ENCODE measurements at places on chromosomes 4 and X.
A peak's percentile ranks its signal among the peaks of the same experiment; 100 is the strongest.

GRCh38 chr4:181319629-181320028 lies 923.6 kb upstream of the TENM3 start:
- DNase-seq = no peak

GRCh38 chrX:9706421-9706820 lies 59.2 kb downstream of the GPR143 start:
- no peak for DNase-seq

- DNase-seq = no peak
Measured at GRCh38 chr4:73853246-73853704, at the start of gene PF4V1. PF4V1 (plus strand) TSS chr4:73853296; CDS start chr4:73853363, 67 bp downstream.

- DNase-seq = peak; percentile 1
Measured at GRCh38 chrX:84339507-84340364, 151.7 kb upstream of the RPS6KA6 start.

GRCh38 chr4:74018116-74018515 lies 19.6 kb upstream of the CXCL5 start:
- no peak for DNase-seq

- DNase-seq = no peak
Measured at GRCh38 chr4:117971403-117971802, 62.9 kb upstream of the NDST3 start.

- DNase-seq = no peak
Measured at GRCh38 chr4:955161-955921, 18.0 kb downstream of the DGKQ start.

- no peak for DNase-seq
Measured at GRCh38 chrX:3295731-3296130, 50.7 kb downstream of the MXRA5 start.

- no peak for DNase-seq
Measured at GRCh38 chrX:21225643-21226042, 148.6 kb upstream of the CNKSR2 start.

- no peak for DNase-seq
Measured at GRCh38 chr4:145735347-145735675, 55.4 kb downstream of the C4orf51 start.

DNA sequence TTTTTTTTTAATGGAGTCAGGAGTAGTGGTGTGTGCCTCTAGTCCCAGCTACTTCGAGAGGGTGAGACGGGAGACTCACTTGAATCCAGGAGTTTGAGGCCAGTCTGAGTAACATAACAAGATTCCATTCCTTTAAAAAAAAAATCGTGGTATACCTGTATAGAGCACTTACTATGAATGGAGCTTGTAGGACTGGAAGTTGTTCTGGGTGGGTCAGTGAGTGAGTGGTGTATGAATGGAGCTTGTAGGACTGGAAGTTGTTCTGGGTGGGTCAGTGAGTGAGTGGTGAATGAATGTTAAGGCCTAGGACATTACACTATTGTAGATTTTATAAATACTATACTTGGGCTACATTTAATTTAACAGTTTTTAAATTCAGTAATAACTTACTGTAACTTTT lies 2.9 kb upstream of the SLC10A7 start:
- no peak for DNase-seq

DNA sequence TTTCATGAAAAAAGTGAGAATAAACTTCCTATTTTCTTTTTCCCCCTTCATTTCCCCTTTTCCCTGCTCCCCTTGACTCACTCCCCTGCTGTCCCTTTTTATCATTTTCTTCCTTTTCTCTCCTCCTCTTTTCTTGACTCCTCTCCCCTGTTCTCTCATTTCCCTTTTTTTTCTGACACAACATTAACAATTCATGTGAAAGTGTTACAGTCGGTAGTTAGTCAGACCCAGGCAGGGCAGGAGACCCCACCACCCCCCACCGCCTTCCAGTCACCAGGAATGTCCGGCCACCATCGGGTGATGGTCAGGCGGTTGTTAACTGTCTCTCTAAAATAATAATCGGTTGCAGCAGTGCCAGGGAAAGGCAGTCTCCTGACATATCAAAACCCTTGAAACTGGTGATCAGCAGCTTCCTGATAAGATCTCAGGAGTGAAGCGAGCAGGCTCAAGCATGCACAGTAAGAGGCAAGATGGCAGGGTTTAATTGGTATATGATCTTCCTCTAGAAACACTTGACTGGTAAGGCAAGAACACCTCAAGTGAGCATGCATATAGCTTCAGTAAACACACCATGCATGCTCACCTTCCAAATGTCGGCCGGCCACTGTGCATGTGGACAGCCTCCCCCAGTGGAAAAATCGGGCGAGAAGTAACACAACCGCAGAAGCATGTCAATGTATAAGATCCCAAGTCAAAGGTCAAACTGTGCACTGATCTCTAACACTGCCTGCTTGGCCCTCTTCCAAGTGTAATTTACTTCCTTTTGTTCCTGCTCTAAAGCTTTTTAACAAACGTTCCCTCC lies 191.4 kb downstream of the NDST4 start:
- no peak for DNase-seq

GRCh38 chr4:189126040-189126439 lies 814.6 kb upstream of the FRG1 start:
- DNase-seq = no peak

- DNase-seq = no peak
Measured at GRCh38 chr4:174707051-174707676, 121.9 kb downstream of the GLRA3 start.

- DNase-seq = no peak
Measured at GRCh38 chr4:142473218-142473959, 372.7 kb downstream of the INPP4B start.

DNA sequence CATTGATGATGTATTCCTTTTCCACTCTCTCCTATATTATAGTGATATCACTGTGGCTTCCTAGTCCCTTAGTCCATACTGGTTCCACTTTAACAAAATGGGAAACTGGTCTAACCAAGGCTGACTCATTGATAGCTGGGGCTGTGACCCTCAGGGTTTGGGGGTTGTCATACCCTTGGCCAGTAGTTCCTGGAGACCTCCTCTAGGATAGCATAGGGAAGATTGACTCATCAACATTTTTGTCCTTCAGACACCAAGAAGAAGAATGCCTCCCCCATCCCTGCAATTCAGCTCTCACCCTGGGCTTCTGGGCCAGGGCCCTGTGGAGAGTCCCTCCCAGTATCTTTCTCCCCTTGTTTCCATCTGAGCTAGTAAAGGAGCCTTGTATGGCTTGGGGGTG lies 68.8 kb upstream of the PRPS1 start:
- no peak for DNase-seq

- DNase-seq = no peak
Measured at GRCh38 chr4:123776267-123776666, 379.7 kb downstream of the SPRY1 start.

DNA sequence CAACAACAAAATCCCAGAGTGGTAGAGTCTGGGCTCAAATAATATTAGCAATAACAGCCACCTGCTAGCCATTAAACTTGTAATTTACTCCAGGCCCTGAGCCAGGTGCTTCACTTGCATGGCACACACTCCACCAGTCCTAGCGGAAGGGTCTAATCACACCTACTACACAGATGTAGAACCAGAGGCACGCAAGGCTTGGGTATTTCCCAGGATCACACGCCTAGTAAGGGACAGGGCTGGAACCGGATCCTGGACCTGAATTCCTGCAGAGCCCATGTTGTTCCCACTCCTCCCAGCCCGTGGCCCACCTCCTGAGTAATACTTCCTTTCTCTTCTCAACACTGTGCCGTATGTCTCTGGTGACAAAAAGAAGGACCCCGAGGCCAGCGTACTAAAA lies 5.7 kb downstream of the MAGEA1 start:
- no peak for DNase-seq

Measured in CD4-positive, alpha-beta T cell treated with Interleukin-2 at 100 ng/mL for 4 hours (primary cell).